NCI-H226 (cell line): ENCODE measurements at places on chromosomes 6 and 20.
A peak's percentile ranks its signal among the peaks of the same experiment; 100 is the strongest.

DNA sequence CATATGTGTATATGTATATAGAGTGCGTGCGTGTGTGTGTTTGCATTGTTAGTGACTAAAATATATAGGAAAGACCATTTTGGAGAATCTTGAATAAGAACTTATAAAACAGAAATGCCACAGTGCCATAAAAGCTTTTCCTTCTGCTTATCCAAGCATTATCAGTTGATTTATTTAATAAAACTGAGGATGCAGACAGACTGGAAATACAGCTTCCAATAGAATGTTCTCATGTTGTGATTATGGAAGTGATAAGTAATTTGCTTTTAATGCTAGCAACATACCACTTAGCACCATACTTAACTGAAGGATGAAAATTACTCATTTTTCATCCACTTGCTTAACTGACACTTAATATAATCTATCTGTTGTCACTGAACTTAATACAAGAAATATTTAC is 820.1 kb downstream of the TFAP2A start:
- DNase-seq = no peak

DNA sequence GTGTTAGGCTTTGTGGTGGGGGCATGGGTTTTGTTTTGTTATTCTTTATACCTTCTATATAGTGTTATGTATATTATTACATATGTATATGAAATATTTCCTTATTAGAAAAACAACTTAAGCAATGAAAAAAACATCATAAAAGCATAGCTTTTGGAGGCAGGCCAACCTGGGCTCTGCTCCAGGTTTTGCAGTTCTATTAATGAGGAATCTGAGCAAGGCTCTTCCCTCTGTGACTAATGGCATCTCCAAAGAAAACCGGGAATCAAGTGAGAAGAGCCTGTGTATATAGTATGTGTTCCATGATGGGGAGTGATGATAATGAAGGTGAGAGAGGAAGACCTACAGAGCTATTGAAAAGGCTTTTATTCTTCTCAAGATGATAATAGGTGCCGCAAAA is 291.1 kb downstream of the CLIC5 start:
- DNase-seq = peak; percentile 69

- no peak for DNase-seq
Observed at GRCh38 chr6:146871611-146872425, 273.0 kb downstream of the ADGB start.

GRCh38 chr20:33790566-33790965 is 20.6 kb upstream of the CHMP4B start:
- no peak for DNase-seq

DNA sequence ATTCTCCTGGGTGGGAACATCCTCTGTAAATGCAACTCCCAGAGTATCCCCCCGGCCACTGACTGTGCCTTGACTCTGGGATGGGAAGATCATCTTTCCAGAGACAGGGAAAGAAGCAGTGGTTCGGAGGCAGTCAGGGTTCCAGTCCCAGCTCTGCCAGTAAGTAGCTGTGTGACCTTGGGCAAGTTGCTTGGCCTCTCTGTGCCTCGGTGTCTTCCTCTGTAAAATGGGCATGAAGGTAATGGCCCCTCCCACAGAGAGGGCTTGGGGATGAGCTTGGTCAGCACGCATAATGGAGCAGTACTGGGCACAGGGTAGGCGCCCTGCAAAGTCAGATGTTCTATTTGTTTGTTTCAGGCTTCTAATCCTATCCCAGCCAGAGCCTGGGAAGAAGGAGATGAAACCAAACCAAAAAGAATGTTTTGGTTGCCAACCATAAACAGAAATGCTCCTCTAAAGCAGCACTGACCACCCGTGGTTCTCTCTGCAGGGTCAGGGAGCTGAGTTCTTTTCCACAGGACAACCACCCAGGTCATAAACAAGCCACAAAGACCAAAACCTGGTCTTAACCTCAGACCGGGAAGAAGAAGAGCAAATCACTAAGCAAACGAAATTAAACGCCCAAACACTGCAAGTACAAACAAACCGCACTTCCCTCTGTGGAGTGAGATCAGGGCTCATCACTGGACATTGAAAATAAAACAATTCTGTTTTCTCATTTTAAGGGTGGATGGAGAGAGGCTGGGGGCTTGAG is 381.0 kb upstream of the SULF2 start:
- no peak for DNase-seq

GRCh38 chr6:6699741-6700367 is 111.3 kb downstream of the LY86 start:
- peak; percentile 96 for DNase-seq

- peak; percentile 51 for DNase-seq
Observed at GRCh38 chr6:42451333-42452170, at the start of gene TRERF1. Gene TRERF1 (minus strand): TSS chr6:42451926. CDS start chr6:42269590, 182,336 bp downstream.

GRCh38 chr6:60867548-60867947 is 1418.5 kb downstream of the KHDRBS2 start:
- no peak for DNase-seq

GRCh38 chr20:8305449-8305978 is 173.4 kb downstream of the PLCB1 start:
- DNase-seq = peak; percentile 5

DNA sequence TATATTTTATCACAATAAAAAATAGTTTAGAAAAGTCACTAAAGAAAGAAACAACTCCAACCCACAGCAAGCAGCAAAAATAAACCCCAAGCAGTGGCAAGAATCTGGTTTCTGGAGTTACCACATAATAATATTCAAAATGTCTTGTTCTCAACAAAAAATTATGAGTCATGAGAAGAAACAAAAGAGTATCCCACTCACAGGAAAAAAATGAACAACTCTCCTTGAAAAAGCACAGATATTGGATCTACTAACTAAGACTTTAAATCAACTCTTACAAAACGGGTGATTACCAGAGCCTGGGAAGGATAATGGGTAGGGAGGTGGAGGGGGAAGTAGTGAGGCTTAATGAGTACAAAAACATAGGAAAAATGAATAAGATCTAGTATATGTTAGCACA is 425.6 kb downstream of the PLCB1 start:
- no peak for DNase-seq

- no peak for DNase-seq
Observed at GRCh38 chr6:47785182-47785581, 3.4 kb downstream of the OPN5 start.

GRCh38 chr20:58708246-58708931 is 15.8 kb downstream of the NPEPL1 start:
- DNase-seq = no peak

DNA sequence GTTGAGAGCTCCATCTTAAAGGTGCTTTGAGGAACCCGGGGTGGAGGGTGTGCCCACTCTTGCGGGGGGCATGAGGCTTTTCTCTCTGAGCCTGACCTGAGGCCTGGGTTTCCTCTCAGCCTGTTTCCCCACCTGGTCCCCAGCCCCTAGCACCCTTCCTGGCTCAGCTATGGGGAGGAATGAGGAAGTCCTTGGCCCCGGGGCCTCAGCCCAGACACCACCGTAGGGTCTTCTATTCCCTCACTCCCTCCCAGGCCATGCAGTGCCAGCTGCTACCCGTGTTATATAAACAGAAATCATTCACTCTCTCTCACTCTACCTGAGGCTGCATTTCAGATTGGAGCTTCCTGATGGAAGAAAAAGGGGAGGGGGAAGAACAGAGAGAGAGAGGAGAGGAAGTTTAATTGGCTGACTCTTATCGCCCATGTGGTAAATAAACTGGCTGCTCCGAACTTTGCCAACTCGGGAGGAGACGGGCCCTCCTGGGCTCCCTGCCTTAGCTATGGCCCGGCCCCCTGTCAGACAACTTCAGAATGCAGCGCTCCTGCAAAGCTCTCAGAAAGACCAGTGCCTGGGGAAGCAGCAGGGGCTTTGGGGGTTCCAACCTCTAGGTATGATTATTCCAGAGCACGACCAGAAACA is 2.8 kb downstream of the CDH22 start:
- DNase-seq = no peak

GRCh38 chr20:57785720-57786119 is 75.9 kb upstream of the PMEPA1 start:
- DNase-seq = no peak

DNA sequence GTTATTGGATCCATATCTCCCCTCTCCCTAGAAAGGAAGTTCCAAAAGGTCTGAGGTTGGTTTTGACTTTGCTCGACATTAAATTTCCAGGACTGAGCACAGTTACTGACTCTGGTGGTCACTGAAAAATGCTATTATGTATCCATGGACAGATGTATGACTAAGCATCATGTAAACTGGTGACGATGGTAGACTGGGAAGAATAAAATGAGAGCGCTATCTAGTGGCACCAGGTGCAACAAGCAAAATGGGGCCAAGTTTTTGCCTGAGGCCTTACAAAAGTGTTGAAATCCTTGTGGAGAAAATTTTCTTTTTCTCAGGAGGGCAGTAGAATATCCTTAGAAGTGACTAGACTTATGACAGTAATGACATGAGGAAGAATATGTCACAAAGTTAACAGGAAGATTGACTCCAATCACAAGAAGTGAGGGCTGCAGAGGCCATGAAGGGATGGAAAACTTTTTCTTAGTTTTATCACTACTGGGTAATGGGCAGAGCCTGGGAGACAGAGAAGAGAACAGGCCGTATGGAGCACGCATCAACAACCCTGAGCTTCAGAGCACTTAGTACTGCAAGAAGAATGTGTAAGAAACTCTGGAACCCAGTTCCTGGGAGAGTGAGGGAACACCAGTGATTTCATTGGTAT is 88.9 kb upstream of the ELOVL5 start:
- DNase-seq = peak; percentile 78

- DNase-seq = no peak
Observed at GRCh38 chr6:143258945-143259344, 191.6 kb downstream of the ADAT2 start.

GRCh38 chr6:117404548-117404947 is 21.2 kb downstream of the ROS1 start:
- no peak for DNase-seq

GRCh38 chr20:18624948-18625347 is 37.1 kb downstream of the DTD1 start:
- no peak for DNase-seq

GRCh38 chr6:12555267-12555666 is 161.3 kb upstream of the PHACTR1 start:
- DNase-seq = peak; percentile 47

DNA sequence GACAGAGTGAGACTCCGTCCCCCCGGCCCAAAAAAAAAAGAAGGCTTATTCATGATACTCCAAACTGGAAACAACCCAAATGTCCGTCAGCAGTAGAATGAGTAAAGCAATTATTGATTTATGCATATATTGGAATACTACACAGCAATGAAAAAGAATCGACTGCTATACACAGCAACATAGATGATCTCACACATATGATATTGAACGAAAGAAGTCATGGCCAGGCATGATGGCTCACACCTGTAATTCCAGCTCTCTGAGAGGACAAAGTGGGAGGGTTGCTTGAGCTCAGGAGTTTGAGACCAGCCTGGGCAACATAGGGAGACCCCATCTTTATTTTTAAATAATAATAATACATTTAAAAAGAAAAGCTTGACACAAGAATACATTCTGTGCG is 28.5 kb downstream of the BCAS4 start:
- DNase-seq = no peak

DNA sequence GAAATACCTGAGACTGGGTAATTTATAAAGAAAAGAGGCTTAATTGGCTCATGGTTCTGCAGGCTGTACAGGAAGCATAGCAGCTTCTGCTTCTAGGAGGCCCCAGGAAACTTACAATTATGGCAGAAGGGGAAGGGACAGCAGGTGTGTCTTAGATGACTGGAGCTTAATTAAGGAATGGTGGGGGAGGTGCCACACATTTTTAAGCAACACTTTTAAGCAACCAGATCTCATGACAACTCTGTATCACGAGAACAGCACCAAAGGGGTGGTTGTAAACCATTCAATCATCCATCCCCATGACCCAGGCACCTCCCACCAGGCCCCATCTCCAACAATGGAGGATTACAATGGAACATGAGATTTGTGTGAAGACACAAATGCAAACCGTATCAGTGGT is 26.9 kb downstream of the FIG4 start:
- DNase-seq = no peak

DNA sequence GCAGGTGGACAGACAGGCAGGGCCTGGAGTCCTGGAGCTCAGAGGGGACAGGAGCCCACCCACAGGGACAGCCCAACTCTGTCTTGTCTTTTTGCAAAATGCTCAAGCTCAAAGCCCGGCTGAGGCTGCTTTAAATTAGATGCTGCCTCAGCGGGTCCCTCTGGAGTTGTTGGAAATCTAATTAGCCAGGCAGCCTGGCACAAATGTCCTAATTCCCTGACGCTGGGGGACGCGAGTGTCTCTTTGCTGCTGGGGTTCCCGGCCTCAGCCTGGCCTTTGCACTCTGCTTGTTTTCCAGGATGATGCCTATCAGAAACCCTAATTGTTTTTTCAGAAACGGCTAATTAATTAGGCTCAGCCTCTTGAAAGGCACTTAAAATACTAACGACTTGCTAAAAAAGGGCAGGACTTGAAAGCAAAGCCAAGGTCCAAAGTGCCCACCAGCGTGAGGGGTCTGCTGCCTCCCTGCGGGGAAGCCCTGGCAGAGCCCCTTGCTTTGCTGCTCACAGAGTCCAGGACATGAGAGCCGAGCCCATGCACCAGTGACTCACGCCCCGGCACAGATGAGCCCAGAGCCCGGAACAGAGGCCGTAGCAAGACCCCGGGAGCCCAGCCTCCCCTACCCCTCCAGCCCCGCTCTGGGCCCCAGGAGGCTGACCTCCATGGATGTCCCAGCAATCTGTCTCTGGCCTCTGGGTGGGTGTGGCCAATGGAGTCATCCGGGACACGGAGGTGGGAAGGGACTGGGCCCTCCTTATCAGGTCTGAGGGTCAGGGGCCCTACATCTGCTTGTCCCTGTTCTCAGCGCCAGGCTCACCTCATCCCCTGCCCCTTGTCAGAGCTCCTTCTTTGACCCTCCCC is 46.0 kb upstream of the BHLHE23 start:
- DNase-seq = no peak

GRCh38 chr6:47787620-47788497 is 6.0 kb downstream of the OPN5 start:
- DNase-seq = peak; percentile 38

DNA sequence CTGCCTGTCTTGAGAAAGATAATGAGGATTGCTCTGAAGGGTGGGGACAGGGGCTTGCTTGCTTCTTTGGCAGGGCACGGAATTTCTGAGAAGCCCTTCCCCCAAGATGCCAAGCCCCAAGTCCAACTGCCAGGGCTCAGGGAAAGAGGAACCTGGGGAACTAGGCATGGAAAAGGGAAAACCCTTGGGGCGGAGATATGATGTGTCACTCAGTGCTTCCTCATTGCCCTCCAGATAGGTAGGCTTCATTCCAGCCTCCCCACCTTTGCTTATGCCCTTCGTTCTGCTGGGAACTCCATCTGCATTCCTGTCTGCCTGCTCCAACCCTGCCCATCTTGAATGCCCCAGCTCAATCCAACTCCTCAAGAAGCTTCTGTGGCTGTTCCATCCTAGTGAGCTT is 61.2 kb downstream of the VEGFA start:
- no peak for DNase-seq

DNA sequence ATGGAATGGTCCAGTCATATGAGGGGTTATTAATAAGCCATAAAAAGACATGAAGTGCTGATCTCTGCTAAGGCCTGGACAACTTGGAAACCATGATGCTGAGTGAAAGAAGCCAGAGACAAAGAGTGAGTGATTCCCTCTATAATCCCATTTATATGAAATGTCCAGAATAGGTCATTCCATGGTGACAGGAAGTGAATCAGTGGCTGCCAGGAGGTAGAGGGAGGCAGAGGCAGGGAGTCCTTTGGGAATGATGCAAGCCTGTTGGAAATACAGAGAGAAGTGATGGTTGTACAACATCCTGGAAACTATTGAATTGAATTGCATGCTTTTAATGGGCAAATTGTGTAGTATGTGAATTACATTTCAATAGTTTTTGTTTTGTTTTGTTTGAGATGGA is 26.4 kb downstream of the ANKRD60 start:
- no peak for DNase-seq

- DNase-seq = peak; percentile 63
Observed at GRCh38 chr6:53492860-53493634, 51.9 kb downstream of the GCLC start.

GRCh38 chr6:13796781-13797180 is 17.6 kb downstream of the MCUR1 start:
- DNase-seq = no peak
